CD4-positive, alpha-beta T cell (primary cell): ENCODE measurements at places on chromosomes 3 and 15.

DNA sequence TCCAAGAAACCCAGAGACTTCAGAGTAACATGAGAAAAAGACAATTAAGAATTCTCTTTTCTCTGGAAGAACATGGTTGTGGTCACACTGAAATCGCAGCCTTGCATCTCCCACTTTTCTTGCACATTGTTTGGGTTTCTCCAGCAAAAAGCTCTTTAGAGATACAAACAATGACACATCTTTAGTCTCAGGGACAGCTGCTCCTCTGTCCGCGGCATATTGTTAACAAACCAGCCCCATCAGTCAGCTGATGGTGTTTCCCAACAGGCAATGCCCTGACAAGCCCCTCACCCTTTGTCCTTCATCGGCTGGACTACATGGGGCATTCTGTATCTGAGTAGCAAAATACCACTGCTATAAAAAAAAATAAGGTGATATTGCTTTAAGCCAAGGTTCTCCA, 53.4 kb downstream of the UMPS start:
- no peak overlapping the region for H3K4me3 ChIP-seq
- H3K36me3 ChIP-seq, result no peaks in the 10 kb centered on the region
- no peaks in the 10 kb centered on the region for H3K27me3 ChIP-seq
- DNase-seq, result no peak
- peaks cover 6% of the 10 kb centered on the region for H3K4me1 ChIP-seq

DNA sequence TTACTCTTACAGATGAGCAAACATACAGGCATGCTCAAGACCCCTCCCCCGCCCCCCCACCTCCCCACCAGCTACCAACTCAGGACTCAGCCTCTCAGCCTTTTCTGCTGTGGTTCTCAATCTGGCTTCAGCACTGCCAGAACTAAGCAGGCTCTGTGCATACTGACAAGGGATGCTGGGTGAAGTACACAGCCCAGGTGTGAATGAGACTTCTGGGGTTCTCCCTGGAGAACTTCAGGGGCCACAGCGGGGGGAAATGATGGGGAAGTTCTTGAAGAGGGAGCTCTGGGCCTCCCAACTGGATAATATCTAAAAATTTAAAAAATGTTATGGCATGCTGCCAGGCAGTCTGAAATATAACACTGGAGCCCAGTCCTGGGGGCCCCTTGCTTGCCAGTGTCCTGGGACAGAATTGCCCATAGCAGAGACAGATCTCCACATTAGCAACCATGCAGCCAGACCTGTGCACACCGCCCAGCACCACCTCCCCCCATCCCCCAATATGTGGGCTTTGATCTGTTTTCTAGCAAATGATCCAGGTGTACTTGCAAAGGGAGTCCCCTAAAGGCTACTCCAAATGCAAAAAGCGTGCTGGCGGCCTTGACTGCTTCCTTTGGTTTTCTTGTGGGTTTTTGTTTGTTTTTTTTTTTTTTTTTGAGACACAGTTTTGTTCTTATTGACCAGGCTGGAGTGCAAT, 41.4 kb downstream of the PGPEP1L start:
- H3K27ac ChIP-seq, result no peak overlapping the region
- H3K27me3 ChIP-seq, result no peaks in the 10 kb centered on the region
- no peak for DNase-seq
- H3K4me1 ChIP-seq, result no peaks in the 10 kb centered on the region
- peaks cover 3% of the 10 kb centered on the region for H3K36me3 ChIP-seq

- H3K36me3 ChIP-seq, result no peaks in the 10 kb centered on the region
- H3K4me1 ChIP-seq, result no peaks in the 10 kb centered on the region
- no peaks in the 10 kb centered on the region for H3K27me3 ChIP-seq
- DNase-seq, result no peak
- no peak overlapping the region for H3K4me3 ChIP-seq
Measured at GRCh38 chr3:99006686-99007085, 105.2 kb upstream of the DCBLD2 start.

DNA sequence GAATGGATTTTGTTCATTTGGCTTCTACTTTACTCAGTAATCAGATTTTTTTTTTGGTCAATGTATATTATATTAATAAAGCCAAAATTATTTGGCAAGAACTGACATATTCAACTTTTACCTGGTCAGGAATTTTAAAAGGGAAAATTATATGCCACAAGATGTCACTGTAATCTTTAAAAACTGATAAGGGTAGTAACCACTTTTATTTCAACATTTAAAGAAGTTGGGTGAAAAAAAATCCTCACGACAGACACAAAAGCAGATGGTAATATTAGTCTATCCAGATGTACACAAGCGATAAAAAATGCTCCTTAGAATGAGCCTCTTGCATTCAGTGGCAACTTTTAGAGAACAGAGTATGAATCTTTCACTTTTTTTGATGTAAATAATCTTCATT, 101.9 kb downstream of the SERPINI1 start:
- no peak overlapping the region for H3K4me3 ChIP-seq
- no peaks in the 10 kb centered on the region for H3K4me1 ChIP-seq
- no peak for DNase-seq
- no peak overlapping the region for H3K27ac ChIP-seq

GRCh38 chr15:70762469-70763119, 764 bp downstream of the UACA start:
- peak overlapping the region; percentile 55 for H3K4me3 ChIP-seq
- H3K27me3 ChIP-seq, result peaks cover 28% of the 10 kb centered on the region
- H3K27ac ChIP-seq, result no peak overlapping the region
